HEK293T (cell line): ENCODE measurements at places on chromosomes 7 and 10.

- no peak for DNase-seq
These were observed 33.5 kb upstream of the PRSS37 start for GRCh38 chr7:141874787-141875186.

GRCh38 chr10:90658791-90659190, 199.0 kb downstream of the HTR7 start:
- DNase-seq, result no peak

- no peak for DNase-seq
These were observed 496.9 kb upstream of the CELF2 start for GRCh38 chr10:10520491-10521385.

GRCh38 chr7:95225301-95225700, 99.0 kb downstream of the PON1 start:
- no peak for DNase-seq

DNA sequence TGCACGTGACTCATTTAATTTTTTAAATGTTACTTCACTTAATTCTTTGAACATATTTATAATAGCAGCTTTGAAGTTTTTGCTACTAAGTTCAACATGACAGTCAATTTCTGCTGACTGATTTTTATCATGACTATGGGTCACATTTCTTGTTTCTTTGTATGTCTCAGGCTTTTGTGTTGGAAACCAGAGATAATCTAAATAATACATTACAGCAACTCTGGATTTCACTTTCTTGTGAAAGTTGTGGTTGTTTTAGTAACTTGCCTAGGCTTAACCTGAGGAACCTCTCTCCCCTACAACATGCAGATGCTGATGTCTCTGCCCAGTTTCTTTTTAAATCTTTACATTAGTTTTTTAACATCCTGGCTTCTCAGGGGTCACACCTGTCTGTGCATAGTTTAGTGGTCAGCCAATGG, 180.8 kb downstream of the CCDC71L start:
- no peak for DNase-seq
